Ureter (tissue), 1 donor: ENCODE measurements at places on chromosomes 5 and 9. TPM values are rescaled to one million over a fixed set of nuclear protein-coding genes. Genes with fewer than 3 reads are reported as not detected.

DNA sequence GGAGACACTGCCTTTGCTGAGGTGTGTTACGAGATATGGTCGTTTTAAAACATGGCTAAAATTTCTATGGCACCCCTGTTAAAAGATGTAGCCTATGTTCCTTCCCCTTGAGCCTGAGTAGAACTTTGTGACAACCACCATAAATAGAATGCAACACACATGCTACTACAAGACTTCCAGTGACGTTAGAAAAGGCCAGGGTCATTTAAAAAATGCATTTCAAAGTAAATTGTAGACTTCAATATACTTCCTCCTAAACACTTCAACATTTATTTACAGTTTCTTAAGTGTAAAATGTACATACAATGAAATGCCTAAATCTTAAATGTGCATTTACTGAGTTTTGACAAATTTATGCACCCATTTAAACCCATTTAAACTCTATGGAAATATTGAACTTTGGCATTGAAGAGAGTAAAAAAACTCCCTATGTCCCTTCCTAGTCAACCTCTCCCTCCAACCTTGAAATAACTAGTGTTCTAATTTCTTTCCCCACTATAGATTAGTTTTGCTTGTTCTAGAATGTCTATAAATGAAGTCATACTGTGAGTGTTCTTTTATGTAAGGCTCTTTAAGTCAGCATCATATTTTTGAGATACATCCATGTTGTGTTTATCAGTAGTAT lies 160.5 kb downstream of the SLC12A2 start:
- DNase-seq: no peak

GRCh38 chr9:98007251-98007928 lies 24.2 kb downstream of the ANP32B start:
- no peak for DNase-seq

DNA sequence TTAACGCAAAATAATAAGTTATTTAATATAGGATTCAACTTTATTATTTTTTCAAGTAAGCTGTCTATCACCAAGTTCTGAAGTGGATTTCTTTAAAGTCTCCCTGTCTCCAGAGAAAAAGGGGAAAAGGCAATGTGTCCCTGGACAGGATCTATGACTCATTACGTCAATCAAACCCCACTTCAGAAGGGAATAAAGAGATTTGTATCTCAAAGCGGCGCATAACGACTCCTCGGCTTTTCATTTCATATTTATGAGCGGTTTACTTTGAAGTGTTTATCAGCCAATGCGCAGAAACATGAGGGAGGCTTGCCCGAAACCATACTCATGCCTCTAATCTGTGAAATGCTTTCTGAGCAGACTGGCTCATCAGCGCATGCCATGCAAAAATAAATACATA lies 938.6 kb upstream of the WWC1 start:
- DNase-seq: no peak

Gene GPR150
- 0.18 TPM for total RNA-seq

DNA sequence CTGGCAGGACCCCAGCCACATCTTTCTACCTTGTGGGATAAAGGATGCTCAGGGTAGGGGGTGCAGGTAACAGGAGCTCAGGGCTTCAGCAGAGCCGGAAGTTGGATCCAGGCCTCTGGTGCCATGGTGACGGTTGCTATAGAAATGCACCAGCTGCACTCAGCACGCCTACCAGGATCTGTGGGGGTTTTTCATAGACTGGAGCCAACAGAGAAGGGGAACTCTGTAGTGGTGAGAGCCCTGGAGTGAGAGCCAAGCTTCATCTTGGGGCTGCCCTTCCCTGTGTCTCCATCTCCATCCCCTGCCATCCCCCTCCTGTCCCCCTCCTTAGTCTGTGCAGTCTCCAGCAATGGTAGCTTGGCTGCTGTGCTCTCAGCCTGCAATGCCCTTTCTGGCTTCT lies 27.5 kb upstream of the BOD1 start:
- DNase-seq: no peak
